NK-92 treated with Interleukin-12 subunit alpha and Interleukin-12 subunit beta, amount 100 ng/mL, for 24 hours (cell line): ENCODE measurements at places on chromosomes 5 and 9.

GRCh38 chr9:112771359-112772214, 21.0 kb downstream of the SNX30 start:
- no peak for DNase-seq

- no peak for DNase-seq
Measured at GRCh38 chr5:129345213-129345924, 114.7 kb upstream of the ADAMTS19 start.

DNA sequence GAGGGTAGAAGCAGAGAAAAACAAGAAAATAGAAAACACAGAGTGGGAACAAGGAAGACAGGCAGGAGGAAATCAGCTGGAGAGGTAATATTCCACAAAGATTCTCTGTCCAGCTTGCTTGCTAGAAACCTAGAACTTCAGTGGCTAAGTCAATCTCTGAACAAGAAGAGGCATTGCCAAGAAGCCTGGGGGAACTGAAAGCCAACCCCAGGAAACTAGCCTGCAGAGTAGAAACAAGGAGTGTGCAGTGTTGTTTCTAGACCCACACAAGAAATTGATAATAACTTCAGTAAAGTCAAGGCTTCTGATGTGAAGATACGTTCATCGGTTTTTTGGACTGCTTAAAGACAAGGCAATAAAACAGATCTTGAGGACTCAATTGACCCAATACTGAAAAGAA, 234.5 kb upstream of the MAP3K1 start:
- no peak for DNase-seq

DNA sequence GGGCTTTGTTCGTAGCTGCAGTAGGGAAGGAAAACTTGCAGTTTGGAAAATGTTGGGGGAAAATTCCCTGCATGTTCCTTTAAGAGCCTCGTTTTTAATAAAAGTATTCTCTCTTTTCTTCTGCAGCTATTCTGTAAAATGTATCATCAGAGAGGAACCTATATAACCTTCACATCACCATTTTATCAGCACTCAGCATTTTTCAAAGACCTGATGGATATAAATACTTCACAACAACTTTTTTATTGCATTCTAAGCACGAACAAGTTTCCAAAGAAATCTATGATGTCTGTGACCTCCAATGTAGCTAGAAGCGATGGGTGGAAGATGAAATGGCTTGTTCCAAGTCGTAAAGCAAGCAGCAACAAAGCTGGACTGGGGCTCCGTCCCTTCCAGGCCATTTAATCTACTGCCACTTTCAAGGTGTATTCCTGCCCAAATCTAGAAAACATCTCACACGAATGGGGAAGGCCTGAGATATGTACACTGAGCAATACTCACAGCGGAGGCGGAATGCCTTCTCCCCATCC, 84.0 kb downstream of the NSUN2 start:
- no peak for DNase-seq

DNA sequence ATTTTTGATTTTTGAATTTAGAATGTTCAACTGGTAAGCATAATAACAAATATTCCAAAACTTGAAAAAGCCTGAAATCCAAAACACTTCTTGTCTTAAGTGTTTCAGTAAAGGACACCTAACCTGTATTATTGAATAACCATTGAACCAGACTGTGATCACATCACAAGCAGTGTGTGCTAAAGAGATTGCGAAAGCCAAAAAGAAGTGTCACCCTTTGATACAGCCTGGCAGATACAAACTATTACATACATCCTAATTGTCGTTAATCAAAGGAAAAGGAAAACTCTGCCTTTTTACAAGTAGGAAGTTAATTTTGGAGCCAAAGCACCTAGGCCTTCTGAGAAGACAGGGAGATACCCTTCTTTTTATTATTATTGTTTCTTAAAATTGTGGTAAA, 8.4 kb upstream of the FAM120AOS start:
- no peak for DNase-seq

DNA sequence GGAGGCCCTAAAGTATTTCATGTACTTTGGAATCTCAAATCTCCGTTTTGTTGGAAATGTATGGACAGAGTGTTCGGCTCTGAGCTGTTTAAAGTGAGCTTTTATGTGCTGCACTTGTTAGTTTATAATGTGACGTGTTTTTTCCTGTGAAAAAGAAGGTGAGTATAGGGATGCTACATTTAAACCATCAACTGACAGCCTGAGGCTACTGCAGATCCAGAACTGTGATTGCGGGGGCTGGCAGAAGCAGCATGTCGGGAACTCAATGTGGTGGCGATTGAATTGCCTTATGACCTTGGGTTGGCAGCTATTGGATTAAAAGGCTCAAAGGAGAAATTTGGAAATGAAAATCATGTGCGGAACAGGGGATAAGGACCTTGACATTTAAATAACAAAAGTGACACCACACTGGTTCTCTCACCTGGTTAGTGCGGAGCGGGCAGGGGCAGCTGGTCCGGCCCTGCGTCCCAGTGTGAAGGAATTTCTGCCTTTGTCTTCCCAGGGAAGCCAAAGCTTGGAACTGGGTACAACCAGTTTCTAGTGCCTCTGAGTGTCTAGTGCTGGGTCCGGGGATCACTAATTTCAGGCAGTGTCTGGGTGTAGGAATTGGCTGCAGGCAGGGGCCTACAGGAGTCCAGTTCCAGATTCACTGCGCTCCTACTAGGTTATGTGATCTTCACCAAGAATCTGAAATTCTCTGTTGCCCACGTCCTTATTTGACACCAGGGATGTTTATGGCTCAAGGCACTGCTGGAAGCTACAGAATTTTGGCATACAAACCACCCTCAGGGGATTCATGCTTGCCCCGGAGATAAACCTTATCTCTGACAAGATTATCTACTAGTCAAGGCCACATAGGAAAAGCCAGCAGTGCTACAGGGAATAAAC, 120.7 kb upstream of the ERCC6L2 start:
- no peak for DNase-seq

GRCh38 chr9:113721856-113722255, 154.3 kb upstream of the ZNF618 start:
- no peak for DNase-seq

GRCh38 chr9:370086-370485, 155.4 kb downstream of the DOCK8 start:
- no peak for DNase-seq

DNA sequence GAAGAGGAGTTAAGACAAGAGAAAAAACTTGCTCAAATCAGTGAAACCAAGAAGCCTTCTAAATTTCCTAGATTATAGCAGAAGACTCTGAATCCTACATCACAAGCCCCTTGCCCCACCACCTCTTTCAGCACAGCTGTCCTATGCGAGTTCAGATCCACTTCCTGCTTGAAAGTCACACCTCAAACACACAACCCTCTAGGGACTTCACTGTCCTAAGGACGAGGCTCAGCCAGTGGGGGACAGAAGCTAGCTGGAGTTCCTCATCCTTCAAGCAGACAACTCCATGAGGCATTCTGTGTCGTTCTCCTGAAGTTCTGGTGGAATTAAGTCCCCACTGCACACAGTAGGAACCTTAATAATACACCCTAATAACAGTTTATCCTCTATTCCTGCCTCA, 44.3 kb downstream of the NRG2 start:
- DNase-seq, result no peak

DNA sequence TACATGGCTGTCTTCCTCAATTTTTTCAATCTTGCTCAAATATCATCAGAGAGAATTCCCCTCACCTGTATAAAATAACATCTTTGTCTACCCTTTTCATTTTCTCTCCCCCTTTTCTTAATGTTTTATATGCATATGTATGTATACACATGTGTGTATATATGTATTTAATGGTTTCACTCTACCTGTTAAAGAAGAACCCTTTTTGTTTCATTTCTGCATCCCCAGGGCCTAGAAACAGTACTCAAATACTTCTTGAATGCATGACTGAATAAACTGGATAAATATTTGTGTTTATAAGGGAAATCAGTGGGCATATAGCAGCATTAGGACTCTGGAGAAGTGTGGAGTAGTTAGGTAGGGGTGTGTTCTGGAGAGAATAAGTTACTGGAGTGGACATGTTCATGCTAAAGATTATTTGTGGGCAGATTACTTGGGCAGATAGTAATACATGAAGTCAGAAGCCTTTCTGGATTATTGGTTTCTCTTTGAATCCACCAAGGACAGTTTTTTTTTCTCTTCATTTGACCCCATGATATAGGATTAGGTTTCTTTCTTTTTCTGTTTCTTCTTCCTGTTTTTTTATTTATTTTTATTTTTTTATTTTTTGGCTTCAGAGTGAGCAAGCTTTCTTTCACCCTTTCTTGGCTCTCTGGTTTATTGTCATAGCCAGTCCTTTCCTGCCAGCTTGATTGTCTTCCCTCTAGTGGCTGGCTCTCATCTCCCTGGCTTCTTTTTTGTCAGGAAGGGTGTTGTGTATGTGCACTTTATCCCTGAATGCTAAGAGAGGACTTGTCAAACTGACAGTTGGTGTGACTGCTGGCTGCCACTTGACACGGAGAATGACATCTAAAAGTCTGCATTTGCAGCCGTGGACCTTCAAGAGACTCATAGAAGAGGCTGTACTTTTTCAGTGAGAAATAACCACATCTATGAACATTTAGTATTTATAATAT, 89.3 kb downstream of the ZCCHC7 start:
- DNase-seq, result no peak

GRCh38 chr5:168176941-168177340, 114.5 kb upstream of the WWC1 start:
- no peak for DNase-seq

DNA sequence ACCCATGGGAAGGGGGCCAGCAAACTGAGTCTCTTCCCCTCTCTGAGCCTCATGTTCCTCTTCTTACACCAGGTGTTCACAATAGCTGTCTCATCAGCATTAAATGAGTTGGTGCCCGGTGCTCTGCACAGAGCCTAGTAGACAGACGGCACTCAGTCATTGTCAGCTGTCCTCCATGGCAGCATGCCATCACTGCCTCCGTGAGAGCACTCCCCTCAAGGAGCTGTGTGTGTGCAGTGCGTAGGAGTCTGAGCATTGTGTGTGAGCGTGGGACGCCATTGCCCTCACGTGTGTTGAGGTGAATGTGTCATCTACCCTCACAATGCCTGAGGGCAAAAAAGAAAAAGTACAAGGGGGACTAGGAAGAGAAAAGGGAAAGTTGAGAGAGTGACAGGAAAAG, 536.5 kb downstream of the CDK5RAP2 start:
- DNase-seq, result no peak

DNA sequence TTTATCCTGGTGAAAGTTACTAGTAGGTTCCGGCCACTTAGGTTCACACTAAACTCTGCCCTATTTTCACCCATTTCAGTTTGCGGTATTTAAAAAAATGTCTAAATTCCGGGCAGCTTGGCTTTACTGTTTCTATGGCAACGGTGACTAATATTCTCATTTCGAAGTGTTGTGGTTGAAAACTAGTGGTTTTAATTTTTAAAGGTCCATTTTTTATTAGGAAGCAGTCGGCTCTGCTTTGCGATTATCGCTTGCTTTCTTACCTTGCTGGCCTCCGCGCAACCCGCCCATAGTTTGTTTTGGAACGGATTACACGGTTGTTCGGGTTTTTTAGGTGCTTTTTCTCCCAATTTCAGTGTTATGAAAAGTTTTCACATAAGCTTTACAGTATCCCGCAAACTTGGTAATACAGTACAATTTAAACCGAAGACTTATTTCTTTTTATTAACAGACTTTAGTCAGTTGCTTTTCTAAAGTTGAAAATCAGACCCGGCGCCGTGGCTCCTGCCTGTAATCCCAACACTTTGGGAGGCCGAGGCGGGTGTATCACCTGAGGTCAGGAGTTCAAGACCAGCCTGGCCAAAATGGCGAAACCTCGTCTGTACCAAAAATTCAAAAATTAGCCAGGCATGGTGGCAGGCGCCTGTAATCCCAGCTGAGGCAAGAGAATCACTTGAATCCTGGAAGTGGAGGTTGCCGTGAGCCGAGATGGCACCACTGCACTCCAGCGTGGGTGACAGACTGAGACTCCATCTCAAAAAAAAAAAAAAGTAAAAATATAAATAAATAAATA, 1.6 kb downstream of the KDM4C start:
- no peak for DNase-seq
